ENCODE measurements at places on chromosomes 16 and 17.
A peak's percentile ranks its signal among the peaks of the same experiment; 100 is the strongest.

- DNase-seq, result no peak
These were observed 2451.0 kb downstream of the TP53TG3F start for GRCh38 chr16:35910409-35910808.

GRCh38 chr17:77503916-77504651, 363.3 kb downstream of the SEC14L1 start:
- no peak for DNase-seq

GRCh38 chr17:16107165-16107770, 107.6 kb downstream of the TTC19 start:
- no peak for DNase-seq

- DNase-seq, result no peak
These were observed 187.4 kb upstream of the CACNG5 start for GRCh38 chr17:66647391-66647983.

DNA sequence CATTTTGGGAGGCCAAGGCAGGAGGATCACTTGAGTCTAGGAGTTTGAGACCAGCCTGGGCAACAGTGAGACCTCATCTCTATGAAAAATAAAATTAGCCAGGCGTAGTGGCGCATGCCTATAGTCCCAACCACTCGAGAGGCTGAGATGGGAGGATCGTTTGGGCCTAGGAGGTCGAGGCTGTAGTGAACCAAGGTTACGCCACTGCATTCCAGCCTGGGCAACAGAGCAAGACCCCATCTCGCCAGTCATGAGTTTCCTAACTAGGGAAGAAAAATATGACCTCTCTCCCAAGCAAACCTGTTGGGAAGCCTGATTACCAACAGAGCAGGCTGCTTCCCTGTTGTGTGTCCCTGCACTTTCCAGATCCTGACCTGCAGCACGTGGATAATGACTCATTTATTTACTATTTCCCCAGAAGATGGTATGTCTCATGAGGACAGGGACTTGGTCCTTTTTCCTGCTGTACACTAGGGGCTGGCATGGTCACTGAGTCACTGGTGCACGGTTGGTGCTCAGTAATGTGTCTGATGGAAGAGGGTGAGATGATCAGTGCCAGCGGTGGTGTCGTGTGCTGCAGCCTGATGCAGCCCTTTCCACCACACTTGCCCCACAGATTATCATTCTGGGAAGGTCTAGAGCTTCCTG, 30.8 kb downstream of the NMT1 start:
- DNase-seq, result no peak

DNA sequence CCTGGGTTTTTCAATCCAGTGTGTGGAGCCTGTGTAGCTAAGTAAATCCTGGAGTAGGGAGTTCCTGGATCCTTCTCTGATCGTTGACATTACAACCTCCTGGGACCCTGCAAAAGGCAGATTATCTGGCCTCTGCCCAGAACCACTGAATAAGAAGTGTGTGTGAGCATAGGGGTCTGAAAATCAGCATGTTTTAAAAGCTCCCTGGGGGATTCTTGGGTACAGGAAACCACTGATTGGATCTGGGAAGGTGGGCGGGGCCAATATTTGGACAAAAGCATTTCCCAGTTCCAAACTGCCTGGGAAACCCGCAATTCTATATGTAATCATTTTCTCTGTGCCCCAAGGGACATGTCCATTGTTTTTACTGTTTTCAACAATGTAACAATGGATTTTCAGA, 27.2 kb upstream of the BEAN1 start:
- no peak for DNase-seq

- no peak for DNase-seq
These were observed 13.7 kb downstream of the CAMKK1 start for GRCh38 chr17:3879186-3879585.

- no peak for DNase-seq
These were observed 581.5 kb upstream of the RBFOX1 start for GRCh38 chr16:6751191-6751590.

DNA sequence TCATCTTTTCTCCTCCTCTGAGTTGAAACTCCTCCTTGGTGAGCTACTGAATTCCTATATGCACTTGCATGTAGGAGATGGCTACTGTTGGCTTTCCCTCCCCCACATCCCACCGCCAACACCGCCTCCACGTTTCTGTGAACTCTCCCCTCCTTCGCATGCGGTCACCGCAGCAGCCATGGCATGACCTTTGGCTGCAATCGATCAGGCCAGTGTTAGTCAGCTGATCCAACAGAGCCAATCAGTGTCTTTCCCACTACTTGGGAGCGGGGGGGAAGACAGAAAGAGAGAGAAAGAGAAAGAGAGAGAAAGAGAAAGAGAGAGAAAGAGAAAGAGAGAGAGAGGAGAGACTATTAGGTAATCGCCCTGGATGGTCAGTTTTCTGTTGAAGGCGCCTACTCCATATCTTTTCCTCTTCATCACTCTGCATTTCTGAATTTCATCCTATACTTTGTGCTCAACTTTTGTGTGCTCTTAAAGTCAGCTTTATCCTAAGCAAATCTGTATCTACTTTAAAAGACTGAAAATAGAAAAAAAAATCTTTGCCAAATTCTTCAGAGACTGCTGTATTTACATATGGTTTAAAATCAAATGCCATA, 22.7 kb downstream of the ASGR1 start:
- DNase-seq, result no peak

- DNase-seq, result no peak
These were observed 22.5 kb downstream of the MYH10 start for GRCh38 chr17:8608001-8608400.

- no peak for DNase-seq
These were observed 352.6 kb downstream of the WWOX start for GRCh38 chr16:78452025-78452555.

DNA sequence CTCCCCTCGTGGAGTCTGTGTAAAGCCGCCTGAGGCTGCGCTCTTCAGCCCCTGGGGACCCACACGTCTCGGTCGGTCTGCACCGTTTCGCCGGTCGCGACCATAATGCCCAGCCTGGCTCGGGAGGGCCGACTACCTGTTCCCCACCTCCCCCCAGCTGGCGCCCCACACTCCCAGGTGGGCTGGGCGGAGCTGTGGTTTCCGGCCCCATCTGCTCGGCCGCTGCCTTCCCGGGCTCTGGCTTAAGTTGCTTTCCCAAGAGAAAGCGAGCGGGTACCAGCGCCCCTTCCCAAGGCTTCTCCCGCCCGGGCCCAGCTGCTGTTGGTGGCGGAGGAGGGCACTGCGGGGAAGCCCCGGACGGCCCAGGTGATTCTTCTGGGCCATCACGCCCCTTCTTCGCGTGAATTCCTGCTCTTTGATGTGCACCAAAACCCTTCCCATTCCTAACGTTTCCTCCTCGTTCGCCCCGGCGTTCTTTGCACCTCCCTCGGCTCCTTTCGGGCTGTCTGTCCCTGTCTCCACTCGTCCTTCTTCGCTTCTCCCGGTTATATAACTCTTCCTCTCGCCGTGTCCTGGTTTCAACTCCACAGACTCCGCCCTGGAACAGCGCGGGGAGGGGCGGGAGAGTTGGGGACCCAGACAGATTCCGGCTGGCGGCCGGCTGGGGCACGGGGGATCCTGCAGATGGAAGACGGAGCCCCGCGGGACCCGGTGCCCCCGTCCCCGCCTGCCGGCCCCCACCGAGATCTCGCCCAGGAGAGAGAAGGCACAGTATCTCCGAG, 2.0 kb downstream of the KDM6B start:
- DNase-seq, result no peak

- no peak for DNase-seq
These were observed 62.2 kb downstream of the DHRS7C start for GRCh38 chr17:9729034-9729650.

GRCh38 chr16:85712801-85713200, 24.0 kb upstream of the GINS2 start:
- DNase-seq, result no peak

GRCh38 chr16:82439678-82440293, 187.0 kb upstream of the CDH13 start:
- DNase-seq, result no peak

- no peak for DNase-seq
These were observed 1747.9 kb downstream of the TP53TG3F start for GRCh38 chr16:35207059-35207999.

DNA sequence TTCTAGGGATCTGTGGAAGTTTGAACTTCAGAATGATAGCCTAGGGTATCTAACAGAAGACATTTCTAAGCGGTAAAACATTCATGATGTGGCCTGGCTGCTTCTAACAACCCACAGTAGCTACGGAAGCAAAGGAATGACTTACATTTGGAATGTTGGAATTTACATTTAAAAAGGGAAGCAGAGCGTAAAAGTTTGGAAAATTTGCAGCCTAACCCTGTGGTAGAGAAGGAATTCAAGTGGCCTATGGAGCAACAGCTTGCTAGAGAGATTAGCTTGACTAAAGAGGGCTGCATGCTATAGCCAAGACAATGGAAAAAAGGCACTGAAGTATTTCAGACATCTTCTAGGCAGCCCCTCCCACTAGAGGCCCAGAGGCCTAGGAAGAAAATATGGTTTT, 50.1 kb downstream of the HNF1B start:
- DNase-seq, result no peak

DNA sequence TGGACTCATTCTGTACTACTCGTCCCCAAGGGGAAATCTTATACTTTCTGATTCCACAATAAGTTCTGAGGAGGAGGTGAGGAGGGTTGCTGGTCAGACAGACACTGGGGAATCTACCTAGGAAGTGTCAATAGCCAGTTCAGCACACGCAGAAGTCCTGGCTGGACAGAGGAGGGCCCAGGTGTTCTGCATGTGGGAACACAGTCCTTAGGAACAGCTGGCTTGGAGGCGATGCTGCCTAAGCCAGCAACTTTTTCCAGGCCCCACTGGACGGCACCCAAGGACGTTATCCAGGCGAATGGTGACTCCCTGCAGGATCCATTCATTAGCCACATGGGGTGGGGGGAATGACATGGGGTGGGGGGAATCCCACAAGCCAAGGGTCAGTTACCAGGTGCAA, 29.9 kb upstream of the WFIKKN2 start:
- no peak for DNase-seq

GRCh38 chr16:71542377-71542776, 16.2 kb downstream of the CHST4 start:
- peak; percentile 17 for DNase-seq

- DNase-seq, result no peak
These were observed 28.7 kb upstream of the CRISPLD2 start for GRCh38 chr16:84791088-84791487.

- DNase-seq, result no peak
These were observed 53.2 kb downstream of the SMG6 start for GRCh38 chr17:2250140-2251095.

- DNase-seq, result no peak
These were observed 88.9 kb upstream of the HLF start for GRCh38 chr17:55175788-55176427.

DNA sequence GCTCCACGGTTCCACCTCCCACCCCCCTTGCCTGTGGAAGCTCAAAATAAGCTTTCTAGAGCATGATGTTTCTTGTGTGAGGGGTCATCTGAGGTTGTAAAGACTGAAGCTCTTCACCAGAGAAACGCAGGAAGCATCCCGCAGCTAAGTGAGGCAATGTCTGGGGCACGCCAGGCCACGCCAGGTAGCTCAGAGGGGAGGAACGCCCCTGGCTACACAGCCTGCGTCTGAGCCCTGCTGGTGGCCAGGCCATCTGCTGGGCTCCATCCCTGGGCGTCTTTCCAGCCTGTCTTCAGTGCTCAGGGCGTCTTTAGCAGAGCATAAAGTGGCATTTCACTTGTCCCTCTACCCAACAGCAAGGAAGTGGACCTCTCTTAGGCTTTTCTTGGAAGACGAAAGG, 15.2 kb downstream of the SOCS3 start:
- no peak for DNase-seq

DNA sequence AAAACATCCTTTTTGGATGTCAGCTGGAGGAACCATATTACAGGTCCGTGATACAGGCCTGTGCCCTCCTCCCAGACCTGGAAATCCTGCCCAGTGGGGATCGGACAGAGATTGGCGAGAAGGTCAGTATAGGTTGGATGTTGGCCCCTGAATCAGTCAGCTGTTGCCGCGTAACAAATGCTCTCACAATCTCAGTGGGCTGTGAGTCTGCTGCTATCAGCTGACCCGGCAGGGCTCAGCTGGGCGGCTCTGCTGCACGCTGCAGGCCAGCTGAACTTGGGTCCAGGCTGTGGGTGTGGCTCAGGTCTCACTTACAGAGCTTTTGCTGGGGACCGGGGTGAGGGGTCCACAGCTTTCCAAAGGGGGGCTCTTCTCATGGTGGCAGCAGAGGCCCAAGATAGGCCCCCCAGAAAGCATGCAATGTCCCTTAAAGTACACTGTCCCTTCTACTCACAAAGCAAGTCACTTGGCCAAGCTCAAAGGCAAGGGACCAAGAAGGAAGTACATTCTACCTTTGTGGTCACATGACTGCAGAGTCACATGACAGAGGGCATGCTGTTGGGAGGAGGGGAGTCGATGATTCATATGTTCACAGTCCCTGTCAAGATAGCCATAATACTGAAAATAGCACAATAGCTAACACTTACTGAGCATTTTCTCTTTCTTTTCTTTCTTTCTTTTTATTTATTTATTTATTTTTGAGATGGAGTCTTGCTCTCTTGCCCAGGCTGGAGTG, 134.2 kb downstream of the ABCC1 start:
- DNase-seq, result no peak

- DNase-seq, result no peak
These were observed 4.5 kb upstream of the BANP start for GRCh38 chr16:87946596-87947347.

DNA sequence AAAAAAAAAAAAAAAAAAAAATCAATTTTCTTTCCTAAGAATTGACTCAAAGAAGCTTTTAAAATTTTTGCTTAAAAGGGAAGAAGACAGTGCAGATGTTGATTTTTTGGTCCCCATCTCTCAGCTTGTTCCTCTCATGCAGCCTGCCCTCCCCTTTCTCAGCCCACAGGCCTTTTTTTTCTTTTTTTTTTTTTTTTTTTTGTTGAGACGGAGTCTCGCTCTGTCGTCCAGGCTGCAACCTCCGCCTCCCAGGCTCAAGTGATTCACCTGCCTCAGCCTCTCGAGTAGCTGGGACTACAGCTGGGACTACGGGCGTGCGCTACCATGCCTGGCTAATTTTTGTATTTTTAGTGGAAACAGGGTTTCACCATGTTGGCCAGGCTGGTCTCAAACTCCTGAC, 17.7 kb downstream of the YPEL2 start:
- DNase-seq, result no peak

- DNase-seq, result no peak
These were observed 16.8 kb upstream of the ENGASE start for GRCh38 chr17:79057737-79058385.
